Adrenal gland (tissue), 19 donors: ENCODE measurements at places on chromosomes 5 and 9.

- no peak for DNase-seq
These were observed 405.6 kb downstream of the DMRT2 start for GRCh38 chr9:1455766-1456165.

GRCh38 chr5:83653669-83654068, 67.0 kb downstream of the HAPLN1 start:
- no peak for DNase-seq

- DNase-seq: no peak
These were observed 574.3 kb downstream of the PDE4D start for GRCh38 chr5:59319250-59319649.

DNA sequence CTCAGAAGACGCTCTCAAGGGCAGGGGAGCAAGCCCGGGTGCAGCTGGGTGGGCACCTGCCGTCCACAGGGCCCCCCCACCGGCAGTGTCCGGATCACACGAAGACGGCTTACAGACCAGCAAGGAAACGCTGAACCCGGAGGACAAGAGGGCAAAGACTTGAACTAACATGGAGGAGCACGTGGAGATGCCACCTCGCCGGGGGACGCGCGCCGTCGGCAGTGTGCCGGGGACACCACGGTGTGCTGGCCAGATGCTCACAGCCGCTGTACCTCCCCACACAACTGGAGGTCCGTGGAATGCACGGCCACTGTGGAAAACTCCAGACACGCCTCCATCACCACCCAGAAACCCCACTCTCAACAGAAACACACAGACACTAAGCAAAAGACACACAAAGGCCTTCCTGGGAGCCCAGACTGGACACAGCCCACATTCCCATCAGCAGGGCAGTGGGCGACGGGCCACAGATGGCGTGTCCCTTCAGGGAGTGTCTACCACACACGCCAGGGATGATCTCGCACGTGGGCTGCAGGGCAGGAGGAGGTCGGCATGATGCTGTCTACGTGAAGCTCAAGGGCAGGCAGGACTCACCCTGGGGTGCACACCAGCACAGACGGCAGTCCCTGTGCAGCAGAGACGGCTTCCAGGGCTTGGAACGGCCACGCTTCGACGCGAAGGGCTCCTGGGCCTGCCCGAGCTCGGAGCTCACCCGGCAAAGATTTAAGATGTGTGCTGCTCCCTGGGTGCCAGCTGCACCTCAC, 8.6 kb upstream of the SLC12A7 start:
- no peak for DNase-seq

GRCh38 chr9:73091909-73092308, 59.8 kb upstream of the ANXA1 start:
- DNase-seq: no peak

GRCh38 chr9:134647359-134648080, 5.9 kb downstream of the COL5A1 start:
- no peak for DNase-seq
